Calu3 (cell line): ENCODE measurements at places on chromosomes 2 and 18. TPM values are rescaled to one million over a fixed set of nuclear protein-coding genes. Genes with fewer than 3 reads are reported as not detected.

Gene PSMA8
- not detected in 2 replicates for total RNA-seq

Gene GCA
- 51.2 and 57.5 TPM in 2 replicates for total RNA-seq

DNA sequence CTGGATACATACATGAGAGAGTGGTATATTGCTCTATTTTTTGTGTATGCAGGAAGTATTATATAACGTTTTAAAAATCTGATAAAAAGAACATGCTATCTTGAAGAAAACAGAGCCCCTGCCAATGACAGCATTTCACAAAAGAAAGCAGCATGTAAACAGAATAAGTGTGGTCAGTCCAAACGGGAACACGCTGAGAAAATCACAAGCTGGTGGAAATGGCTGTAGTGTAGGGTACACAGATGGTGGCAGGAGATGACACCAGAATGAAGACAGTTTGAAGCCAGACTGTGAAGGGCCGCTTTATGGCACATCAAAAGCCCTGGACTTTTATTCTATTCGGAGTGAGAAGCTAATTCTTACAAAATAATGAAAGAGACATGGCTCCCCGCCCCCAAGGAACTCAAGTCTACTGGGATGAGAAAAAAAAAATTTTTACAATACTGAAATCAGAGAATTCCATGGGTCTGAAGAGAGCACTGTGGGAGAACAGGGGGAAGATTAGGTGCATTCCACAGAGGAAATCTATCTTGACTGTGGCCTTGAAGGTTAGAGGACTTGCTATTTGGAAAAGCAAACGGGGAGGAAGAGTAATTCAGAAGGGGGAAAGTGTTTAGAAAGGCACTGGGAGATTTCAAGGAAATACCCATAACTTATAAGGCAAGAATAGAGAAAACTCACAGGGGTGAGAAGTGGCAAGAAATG is 217.7 kb upstream of the SMAD7 start:
- no peak for DNase-seq

Gene SLC35F6
- 36.9 and 43.0 TPM in 2 replicates for total RNA-seq

- DNase-seq, result no peak
Measured at GRCh38 chr2:10863837-10864236, 47.9 kb upstream of the KCNF1 start.

DNA sequence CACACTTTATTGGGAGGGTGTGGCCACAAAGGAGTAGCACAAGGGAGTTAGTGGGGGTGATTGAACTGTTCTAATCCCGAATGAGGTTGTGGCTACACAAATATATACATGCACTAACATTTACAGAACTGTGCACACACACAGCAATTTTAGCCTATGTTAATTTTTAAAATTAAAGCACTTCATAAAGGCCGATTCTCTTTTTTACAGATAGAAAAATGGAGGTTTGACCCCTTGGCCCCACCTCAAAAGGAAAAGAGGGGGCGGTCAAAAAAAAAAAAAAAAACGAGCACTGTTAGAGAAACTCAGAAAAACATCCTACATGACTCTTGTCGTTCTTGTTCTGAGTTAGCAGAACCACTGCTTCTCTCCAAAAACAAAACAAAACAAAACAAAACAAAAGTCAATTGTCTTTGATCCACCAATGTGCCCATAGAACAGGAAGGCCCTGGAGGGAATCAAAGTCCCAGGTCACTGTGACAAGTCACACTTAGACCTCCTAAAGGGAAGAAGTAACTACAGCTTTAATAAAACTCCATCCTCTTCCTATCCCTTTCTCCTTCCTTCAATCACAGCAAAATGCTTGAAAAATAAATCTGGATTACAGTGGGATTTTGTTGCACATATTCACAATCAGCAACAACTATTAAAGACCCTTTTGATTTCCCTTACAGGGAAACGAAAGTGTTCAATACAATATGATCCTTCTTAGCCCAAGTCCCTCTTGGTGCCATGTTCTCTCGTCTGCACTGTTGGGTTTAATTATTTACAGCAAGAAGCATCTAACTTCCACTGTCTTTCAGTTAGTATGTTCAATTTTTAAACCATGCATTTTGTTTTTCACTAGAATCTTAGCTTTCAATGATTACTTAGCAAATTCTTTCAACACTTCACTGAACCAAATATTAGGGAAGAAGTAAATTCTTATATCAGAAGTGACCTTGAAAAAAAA is 16.6 kb downstream of the LRP2 start:
- no peak for DNase-seq

- DNase-seq, result no peak
Measured at GRCh38 chr2:73114273-73114867, 1.6 kb upstream of the RAB11FIP5 start.

Gene DPY30
- total RNA-seq, result 106 and 117 TPM in 2 replicates

Gene IL36B
- total RNA-seq, result not detected in 2 replicates

GRCh38 chr2:206435742-206436141 is 7.6 kb upstream of the ADAM23 start:
- no peak for DNase-seq

- no peak for DNase-seq
Measured at GRCh38 chr2:25411281-25411680, 69.6 kb upstream of the DNMT3A start.

Gene PHLPP1
- 28.0 and 32.8 TPM in 2 replicates for total RNA-seq

- DNase-seq, result no peak
Measured at GRCh38 chr2:9984217-9984739, 32.8 kb downstream of the GRHL1 start.

- DNase-seq, result no peak
Measured at GRCh38 chr2:99342536-99342935, 5.3 kb downstream of the EIF5B start.

Gene YIPF4
- total RNA-seq, result 50.5 and 57.0 TPM in 2 replicates

Gene RAB17
- total RNA-seq, result 33.3 and 38.3 TPM in 2 replicates

Gene LMAN1
- 159 and 174 TPM in 2 replicates for total RNA-seq

DNA sequence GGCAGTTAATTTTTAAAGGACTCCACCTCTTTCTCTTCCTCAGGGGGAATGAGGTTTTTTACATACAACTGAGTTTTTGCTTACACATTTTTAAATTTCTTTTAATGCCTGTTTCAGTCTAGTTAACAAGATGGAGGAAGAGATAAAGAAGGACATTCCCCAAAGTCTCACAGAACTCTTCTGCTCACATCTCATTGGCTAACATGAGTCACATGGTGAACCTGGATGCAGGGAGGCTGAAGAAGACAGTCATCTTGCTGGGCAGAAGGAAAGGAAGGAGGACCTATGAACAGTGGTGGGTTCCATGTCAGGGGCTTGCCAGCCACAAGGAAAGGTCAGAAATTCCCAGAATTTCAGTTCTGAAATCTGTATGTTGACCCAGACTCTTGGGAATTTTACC is 10.4 kb upstream of the ST8SIA5 start:
- DNase-seq, result no peak
